ENCODE measurements at places on chromosomes 4 and X.

GRCh38 chr4:3677748-3678070, 88.5 kb upstream of the ADRA2C start:
- DNase-seq: no peak

DNA sequence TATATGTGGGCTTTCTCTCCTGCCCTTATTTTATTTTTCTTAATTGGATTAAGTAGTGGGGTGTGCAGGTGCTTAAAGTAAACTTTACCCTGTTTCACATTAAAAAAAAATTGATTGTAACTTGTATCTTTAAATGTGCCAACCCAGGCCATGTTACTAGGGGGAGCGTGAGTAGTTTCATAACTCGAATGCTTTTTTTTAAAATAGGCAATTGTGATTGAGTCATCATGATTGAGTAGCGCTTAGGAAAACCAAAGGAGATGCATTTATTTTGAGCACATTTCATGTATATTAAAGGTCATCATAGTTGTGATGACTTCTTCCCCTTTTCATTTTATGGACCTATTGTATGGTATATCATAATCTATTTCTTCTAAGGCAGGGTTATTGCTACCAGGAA, 32.2 kb downstream of the GPAT3 start:
- DNase-seq: no peak

- no peak for DNase-seq
Measured at GRCh38 chr4:72875138-72875537, 194.4 kb downstream of the COX18 start.

DNA sequence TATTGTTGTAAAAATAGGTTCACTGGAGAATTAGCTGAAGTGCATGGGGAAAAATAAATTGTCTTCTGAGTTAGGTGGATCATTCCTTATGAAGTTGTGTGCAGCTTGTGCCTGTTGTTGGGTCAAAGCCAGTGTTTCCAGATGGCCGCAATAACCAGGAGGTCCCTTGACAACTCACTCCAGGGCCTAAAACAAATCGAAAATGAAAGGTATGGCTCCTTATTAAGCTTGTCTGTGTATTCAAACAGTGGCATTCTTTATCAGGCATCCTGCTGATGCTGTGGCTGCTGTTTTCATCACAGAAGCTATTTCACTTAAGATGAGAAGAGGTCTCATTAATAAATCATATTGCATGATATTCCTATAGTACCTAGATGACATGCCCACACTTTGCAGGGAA, 80.2 kb downstream of the GRIA2 start:
- no peak for DNase-seq

DNA sequence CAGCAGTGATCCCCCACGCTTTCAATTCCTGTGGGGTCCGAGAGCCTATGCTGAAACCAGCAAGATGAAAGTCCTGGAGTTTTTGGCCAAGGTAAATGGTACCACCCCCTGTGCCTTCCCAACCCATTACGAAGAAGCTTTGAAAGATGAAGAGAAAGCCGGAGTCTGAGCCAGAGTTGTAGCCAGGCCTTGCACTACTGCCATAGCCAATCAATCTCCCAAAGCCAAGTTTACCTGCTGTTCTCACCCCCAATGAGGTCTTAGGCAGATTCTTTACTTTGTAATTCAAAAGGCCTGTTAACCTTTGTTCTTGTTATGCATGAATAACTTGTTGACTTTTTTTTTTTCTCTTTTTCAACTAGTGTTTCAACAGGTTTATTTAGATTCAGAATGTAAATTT, 4.0 kb downstream of the MAGEB2 start:
- DNase-seq: no peak

DNA sequence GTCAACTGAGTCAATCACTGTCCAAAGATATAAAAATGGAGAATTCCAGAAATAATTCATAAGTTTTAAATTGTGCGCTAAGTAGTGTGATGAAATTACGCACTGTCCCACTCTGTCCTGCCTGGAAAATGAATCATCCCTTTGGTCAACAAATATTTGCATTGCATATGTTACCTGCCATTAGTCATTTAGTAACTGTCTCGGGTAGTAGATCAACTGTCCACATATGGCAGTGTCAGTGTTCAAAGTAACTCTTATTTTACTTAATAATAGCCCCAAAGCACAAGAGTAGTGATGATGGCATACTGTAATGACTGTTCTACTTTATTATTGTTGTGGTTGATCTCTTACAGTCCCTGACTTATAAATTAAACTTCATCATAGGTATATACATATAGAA, 3.4 kb downstream of the YTHDC1 start:
- no peak for DNase-seq

GRCh38 chr4:113113151-113113550, 63.7 kb downstream of the ANK2 start:
- DNase-seq: no peak

GRCh38 chr4:60313611-60314178, 886.4 kb upstream of the ADGRL3 start:
- DNase-seq: peak; percentile 87

GRCh38 chrX:41604177-41604576, 84.6 kb upstream of the GPR34 start:
- DNase-seq: peak; percentile 18

- DNase-seq: no peak
Measured at GRCh38 chr4:108709234-108709633, 53.6 kb downstream of the ETNPPL start.

DNA sequence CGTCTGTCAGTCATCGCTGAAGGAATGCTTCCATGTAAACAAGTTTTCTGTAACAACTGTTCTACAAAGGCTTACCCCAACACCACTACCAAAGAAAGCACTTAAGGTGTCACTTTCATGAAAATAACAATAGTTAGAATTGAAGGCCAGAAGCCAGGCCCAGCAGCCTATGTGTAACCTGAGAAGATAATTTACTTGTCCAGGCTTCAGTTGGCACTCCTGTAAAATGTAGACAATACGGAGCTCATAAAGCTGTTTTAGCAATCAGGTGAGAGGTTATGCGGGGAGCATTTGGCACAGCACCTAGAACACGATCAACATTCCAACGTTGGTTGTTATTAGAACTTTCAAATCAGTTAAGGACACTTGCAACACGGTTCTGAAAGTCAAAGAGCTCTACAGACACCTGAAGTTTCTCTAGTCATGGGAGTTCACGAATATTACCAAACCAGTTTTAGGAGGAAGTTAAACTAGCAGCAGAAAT, 15.7 kb downstream of the ADGRA3 start:
- DNase-seq: no peak

DNA sequence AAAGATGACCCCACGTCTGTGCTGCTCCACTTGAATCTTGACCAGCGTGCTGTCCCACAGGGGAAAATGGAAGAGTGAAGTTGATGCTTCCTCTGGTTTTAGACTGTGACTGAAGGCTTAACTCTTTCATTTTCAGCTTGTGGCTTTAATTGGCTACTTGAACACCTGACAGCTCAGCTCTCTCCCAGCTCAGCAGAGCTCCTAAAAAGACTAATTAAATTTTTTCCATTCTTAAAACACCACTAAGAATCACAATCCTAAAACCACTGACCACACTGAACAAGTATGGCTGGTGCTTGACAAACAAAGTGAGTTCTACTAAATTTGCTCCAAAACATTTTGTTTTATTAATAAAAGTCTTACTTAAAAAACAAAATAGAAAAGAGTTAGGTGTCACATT, 71.7 kb downstream of the SRPX start:
- no peak for DNase-seq

DNA sequence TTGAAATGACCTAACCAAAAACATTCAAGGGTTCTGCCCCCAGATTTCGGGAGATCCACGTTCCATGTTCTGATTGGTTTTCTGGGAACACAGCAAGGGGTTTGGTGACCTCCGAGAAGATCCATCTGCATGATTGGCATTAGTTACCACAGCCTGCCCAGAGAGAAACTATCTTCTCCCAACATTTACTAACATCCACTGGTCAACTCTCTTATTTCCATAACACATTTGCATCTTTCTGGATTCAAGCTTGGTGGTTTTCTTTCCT, 15.6 kb downstream of the SHOX start:
- DNase-seq: no peak

DNA sequence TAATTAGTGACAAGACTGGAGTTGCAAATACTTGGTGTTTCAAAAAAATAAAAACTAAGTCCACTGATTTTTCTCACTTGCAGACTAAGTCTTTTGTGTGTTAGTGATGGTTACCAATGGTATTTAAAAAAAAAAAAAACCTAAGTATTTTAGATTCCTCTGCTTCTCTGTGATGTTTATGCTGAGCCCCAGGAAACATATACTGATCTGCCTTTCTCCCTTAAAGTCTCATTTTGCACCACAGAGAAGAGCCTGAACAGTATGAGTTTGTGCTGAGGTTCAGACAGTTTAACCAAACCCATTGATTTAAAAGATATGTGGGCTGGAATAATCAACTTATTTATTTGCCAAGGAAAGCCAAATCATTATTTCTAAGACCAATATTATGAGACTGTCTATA, 1305.0 kb downstream of the PCDH18 start:
- DNase-seq: no peak

DNA sequence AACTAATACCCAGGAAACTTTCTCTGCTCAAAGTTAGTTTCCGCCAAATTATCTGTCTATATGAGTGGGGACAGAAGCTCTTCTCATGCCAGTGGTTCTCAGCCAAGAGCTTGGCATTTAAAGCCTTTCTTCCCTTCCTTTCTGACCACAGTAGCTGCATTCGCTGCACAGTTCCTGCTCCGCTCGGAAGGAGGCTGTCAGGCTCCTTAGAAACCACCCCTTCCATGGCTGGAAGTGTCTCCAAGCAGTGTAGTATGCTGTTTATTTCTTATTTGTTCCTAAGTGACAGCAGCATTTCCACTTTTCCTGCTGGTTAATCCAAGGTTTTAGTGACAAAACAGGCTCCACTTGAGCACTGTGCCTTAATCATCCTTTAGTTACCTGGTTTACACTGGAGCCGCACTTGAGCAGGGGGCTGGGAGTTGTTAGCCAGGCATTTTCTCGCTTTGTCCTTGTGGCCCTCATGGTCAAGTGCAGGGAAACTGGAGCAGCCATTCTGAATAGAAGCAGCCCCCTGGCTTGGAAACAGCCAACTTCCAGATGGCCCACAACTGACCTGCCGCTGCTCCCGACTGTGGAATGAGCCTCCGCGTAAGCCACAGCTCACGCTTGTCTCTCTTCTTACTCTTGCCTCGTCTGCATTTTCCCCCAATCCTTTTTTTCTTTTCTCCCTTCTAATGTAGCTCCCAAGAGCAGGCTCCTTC, 739.4 kb upstream of the TENM3 start:
- DNase-seq: no peak

GRCh38 chr4:160562661-160563060, 1459.8 kb downstream of the RAPGEF2 start:
- DNase-seq: no peak

DNA sequence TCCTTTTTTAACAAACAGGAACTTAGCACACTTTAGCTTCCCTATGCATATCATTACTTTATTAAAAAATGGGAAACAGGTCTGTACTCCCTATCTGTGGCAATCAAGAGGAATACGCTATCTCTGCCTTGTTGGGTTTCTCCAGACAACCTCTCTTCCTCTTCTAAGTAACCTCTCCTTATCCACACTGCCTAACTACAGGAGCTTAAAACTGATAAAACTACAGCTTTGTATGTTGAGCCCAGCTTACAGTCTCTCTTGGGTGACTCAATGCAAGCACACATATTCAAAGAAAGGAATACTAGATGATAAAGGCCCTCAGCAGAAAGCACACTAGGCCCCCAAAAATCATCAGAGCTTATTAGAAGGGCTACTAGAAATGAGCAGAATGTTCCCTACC, 8.9 kb downstream of the NUP62CL start:
- no peak for DNase-seq

- DNase-seq: no peak
Measured at GRCh38 chr4:71201057-71201456, 137.8 kb upstream of the SLC4A4 start.

DNA sequence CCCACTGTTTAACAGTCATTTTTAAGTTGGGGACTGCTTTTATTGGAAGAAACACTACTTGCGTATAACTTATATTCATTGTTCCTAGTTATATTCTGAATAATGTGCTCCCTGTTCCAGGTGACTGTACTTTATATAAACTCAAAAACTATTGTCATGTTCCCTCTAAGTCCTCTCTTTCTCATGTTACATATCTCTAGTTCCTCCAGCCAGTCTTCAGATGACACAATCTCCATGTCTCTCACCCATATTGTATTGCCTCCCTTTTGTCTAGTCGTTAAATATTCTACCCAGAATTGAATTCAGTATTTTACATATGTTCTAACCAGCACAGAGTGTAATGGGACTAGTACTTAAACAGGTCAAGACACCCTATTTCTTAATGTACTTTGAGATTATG, 5.3 kb downstream of the VAMP7 start:
- no peak for DNase-seq

GRCh38 chr4:97121493-97121892, 1021.8 kb downstream of the STPG2 start:
- DNase-seq: no peak

- no peak for DNase-seq
Measured at GRCh38 chrX:10166731-10167151, 10.0 kb downstream of the CLCN4 start.

GRCh38 chrX:103439161-103439560, 62.8 kb downstream of the BEX3 start:
- DNase-seq: no peak

DNA sequence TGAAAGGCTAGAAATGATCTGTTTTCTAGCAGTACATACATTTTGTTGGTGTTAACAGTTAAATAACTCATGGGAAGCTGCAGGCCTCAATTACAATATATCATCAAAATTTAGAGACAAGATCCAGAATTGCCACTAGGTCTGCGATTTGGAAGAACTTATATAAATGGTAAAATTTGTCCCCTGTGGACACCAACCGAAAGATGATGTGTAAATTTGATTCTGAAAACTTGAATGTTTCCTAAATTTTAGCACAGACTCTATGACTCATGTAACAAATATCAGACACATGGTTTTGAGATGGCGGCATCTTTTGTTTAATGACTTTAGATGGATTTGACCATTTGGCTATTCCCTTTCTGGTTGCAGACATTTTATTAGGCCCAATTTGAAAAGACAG, 6.0 kb upstream of the HPGDS start:
- DNase-seq: no peak

- DNase-seq: peak; percentile 93
Measured at GRCh38 chrX:123961268-123962005, at the start of gene STAG2. Gene STAG2, plus strand, starts transcription at chrX:123961706. Its CDS starts 60,922 bp downstream, at chrX:124022628.

- DNase-seq: peak; percentile 22
Measured at GRCh38 chr4:119099227-119099810, 36.3 kb upstream of the MYOZ2 start.

GRCh38 chrX:18900401-18900976, 83.4 kb downstream of the PHKA2 start:
- DNase-seq: no peak

DNA sequence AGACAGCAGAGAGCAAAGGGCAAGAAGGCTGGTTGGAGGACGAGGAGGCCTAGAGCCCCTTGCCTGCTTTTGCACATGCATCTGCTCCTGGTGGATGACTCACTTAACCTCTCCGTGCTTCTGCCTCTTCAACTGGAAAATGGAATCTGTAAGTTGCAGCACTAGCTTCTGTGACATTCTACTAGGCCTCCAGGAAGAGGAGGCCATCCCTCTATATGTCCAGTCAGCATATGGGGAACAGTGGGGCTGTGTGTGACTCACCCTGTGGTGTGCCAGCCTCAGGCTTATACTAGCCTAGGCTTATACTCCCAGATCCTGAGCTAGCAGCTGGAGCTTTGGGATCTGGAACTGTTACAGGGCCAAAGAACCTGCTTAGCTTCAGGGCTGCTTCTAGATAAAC, 36.0 kb downstream of the RTL9 start:
- DNase-seq: peak; percentile 78

- peak; percentile 73 for DNase-seq
Measured at GRCh38 chrX:13864264-13864663, 47.4 kb upstream of the GPM6B start.

All from fibroblast of skin of scalp (primary cell).